Activated CD4-positive, CD25-positive, alpha-beta regulatory T cell treated with anti-CD3 and anti-CD28 coated beads, Interleukin-2, amount 50 U/mL, for 72 hours (primary cell): ENCODE measurements at places on chromosomes 13 and 19.
A peak's percentile ranks its signal among the peaks of the same experiment; 100 is the strongest.

DNA sequence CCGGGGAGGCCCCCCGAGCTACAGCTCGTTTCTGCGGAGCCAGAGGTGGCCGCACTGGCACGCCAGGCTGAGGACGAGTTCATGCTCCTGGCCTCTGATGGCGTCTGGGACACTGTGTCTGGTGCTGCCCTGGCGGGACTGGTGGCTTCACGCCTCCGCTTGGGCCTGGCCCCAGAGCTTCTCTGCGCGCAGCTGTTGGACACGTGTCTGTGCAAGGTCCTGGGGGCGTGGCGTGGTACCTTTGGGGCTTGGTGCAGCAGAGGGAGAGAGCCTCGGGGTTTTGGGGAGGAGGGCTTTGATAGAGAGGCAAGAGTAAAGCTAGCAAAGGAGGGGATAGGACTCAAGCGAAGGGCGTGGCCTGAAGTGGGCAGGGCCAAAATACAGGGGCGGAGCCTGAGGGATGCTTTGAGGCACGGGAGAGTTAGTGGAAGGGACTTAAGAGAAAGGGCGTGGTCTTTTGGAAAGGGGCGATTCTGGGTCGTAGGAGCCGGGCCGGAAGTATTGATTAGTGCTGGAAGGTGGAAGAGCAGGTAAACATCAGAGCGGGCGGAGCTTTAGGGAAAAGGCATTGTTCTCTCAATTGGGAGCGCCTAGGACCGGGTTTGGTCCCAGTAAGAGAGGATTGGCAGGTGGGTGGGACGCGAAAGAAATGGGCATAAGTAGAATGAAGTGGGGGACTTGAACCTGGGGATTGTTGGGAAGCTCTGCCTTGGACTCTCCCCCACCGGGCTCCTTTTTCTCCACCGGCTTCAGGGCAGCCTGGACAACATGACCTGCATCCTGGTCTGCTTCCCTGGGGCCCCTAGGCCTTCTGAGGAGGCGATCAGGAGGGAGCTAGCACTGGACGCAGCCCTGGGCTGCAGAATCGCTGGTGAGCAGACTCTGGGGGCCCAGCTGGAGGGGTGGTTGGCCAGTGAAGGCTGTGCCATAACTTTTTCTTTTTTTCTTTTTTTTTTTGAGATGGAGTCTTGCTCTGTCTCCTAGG is 1.2 kb downstream of the PPM1N start:
- DNase-seq = peak; percentile 57

- DNase-seq = no peak
These were observed 181.8 kb downstream of the COL4A1 start for GRCh38 chr13:110125157-110125556.

- peak; percentile 49 for DNase-seq
These were observed 115.1 kb upstream of the CACNA1A start for GRCh38 chr19:13621413-13621812.

- DNase-seq = no peak
These were observed 85.2 kb upstream of the SPATA13 start for GRCh38 chr13:24075137-24075975.

DNA sequence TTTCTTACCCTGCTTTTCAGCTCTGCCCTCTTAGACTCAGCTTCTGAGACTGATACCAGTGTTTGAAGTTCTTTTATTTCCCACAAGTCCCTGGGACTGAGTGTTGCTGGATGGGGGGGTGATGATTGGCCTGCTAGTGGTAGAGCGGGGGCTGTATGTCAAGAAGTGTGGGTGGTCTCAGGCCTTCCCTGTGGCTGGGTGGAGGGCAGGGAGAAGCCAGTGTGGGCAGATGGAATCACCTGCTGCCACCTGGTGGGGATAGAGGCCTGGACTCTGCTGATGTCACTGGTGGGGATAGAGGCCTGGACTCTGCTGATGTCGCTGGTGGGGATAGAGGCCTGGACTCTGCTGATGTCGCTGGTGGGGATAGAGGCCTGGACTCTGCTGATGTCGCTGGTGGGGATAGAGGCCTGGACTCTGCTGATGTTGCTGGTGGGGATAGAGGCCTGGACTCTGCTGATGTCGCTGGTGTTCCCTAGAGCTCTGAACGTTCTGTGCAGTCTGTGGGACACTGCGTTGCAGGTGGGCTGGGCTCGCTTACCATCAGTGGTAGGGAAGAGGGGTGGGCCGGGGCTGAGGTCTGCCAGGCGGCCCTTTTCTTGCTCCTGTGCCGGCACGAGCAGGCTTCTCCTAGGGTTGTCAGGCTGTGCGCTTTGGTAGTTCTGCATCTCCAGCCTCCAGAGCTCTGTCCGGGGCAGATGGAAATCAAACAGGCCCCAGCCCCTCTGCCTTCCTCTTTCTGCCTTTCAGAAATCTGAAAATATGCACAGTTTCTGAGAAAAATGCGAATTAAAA is 101.3 kb downstream of the ARHGEF7 start:
- no peak for DNase-seq

- DNase-seq = no peak
These were observed 151.8 kb upstream of the TMTC4 start for GRCh38 chr13:100826441-100826840.

DNA sequence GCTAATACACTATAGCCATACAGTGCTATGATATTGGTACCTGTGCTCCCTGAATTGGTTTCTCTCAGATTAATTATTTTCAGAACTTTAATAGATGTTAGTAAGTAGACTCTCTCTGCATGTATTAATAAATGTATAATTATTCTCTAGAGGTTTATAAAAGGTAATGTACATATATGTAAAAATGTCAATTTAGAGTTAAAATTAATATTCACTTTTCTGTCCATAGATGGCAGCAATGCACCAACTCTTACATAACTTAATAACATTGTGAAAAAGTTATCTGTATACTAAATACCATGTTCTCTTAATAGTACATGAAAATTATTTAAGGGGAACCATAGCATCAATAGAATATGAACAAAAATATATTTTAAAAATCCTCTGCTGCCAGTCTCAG is 515.0 kb upstream of the KLHL1 start:
- no peak for DNase-seq

GRCh38 chr13:50898338-50898737 is 11.3 kb upstream of the RNASEH2B start:
- DNase-seq = no peak
